ENCODE measurements at places on chromosomes 5 and 9. TPM values are rescaled to one million over a fixed set of nuclear protein-coding genes. Genes with fewer than 3 reads are reported as not detected.

GRCh38 chr5:89377767-89378455 is 494.9 kb upstream of the MEF2C start:
- no peak for DNase-seq

GCNT4 gene
- 0.19 TPM for total RNA-seq

DNA sequence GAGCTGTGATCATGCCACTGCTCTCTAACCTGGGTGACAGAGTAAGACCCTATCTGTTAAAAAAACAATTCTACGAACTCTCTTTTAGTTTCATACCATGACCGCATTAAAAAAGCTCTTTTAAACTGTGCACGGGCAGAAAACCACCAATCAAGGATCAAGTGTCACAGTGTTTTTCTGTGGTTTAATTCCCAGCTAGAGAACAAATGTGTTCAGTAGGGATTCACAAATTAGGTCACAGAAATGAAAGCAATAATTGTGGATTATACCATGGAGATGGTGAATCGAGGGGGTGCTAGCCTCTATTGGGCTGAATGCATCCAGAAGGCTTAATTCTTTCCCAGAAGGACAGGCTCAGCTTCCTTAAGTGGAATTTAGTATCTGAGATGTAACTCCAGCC is 79.1 kb downstream of the ATG10 start:
- no peak for DNase-seq

NMUR2 gene
- total RNA-seq = not detected

GRCh38 chr5:142800776-142801494 is 30.8 kb downstream of the ARHGAP26 start:
- no peak for DNase-seq

PHF24 gene
- 0.05 TPM for total RNA-seq

DNA sequence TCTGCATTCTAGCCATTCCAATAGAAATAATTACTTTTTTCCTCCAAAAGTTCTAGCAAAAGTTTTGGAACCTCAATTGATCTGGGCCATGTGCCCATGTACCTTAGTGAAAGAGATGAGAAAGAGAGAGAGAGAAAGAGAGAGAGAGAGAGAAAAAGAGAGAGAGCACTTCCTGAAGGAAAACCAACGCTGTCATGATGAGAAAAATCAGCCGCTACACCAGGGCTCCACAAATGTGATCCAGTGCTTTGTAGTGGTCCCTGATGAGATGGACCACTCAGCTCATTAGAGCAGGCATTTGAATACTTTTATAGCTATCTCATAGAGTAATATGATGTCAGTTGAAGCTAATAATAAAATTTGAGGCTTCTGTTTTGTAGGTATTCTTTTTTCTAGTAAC is 7.7 kb upstream of the GAS1 start:
- no peak for DNase-seq

DNA sequence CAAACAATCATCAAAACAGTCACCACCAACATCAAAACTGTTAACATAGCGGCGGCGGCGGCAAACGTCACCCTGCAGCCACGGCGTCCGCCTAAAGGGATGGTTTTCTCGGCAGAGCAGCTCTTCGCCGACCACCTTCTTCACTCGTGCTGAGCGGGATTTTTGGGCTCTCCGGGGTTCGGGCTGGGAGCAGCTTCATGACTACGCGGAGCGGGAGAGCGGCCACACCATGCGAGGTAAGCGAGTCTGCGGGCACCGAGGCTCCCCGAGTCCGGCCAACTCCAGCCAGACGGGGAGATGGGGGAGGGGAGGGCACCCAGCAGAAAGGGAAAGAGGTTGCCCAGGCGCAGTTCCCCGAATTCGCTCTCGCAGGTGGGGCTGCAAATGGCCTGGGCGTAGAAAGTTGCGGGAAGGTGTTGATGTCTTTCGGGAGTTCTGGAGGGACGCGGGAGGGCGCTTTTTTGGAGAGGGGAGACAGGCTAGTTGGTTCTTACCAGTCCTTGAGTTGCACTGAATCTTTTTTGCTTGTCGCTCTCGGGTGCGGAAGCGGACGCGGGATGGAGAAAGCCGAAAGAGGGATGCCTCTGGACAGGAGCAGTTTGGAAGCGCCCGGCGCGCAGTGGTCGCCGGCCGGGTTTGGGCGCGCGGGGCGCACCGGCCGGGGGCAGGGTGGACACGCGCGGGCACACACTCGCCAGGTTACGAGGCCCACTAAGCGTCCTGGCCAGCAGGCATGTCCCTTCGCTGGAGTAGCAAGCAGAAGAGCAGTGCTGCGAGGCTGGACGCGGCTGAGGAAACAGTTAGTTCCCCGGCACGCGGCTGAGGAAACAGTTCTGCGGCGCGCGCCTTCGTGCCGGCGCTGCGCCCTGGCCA is 849 bp downstream of the RORB start:
- no peak for DNase-seq

GRCh38 chr9:133301253-133302230 is 26.5 kb upstream of the ABO start:
- no peak for DNase-seq

GRCh38 chr9:69086769-69087168 is 51.2 kb downstream of the FXN start:
- DNase-seq = no peak

Data from A172 (cell line).